ENCODE measurements at places on chromosomes 13 and 19.
A peak's percentile ranks its signal among the peaks of the same experiment; 100 is the strongest.

DNA sequence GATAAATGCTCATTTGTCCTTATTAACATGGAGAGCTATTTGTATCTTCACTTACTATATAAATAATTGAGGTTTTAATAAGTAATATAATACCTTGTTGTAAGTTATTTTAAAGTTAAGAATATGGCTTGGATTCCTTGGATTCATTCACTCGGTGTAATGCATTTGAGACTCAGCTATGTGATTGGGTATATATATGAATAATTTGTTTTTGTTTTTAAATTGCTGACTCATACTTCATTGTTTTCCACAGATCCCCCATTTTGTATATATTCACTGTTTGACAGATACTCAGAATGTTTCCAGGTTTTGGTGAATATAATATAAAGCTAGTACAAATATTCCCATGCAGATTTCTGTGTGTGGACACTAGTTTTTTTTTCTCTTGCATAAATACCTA lies 6.8 kb upstream of the CEACAM18 start:
- DNase-seq = no peak

- DNase-seq = peak; percentile 55
These were observed 431.9 kb downstream of the COG6 start for GRCh38 chr13:40087091-40088002.

DNA sequence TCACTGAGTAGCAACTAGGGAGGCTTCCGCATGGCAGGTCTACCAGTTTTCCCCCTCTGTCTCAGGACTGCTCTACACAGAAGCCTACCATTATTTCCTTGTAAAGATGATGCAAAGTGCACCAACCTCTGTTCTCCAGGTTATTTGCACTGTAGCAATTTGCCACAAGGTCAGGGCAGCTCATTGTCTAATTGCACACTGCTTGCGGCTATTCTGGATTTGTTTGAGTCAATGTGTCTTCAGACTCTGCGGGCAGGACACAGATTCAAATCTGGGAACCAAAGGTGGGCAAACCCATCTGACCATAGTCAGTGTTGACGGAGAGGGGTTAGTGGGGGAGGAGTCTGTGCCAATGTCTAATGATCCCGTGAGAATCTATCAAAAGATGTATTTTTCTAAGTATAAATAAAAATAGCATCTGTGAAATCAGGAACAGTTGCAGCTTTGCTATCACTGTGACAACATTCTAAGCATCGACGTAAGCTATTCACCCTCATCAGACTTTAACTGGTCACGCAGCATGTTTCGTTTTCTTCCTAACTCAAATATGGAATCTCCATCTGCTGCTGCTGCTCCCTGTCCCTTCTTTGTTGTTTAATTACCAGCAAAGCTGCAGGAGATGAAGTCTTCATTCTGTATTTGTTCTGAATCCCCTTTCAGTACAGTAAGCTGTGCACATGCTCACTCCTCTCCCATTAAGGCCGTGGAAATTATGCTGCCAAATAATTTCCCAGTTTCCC lies 26.4 kb downstream of the CYSLTR2 start:
- no peak for DNase-seq

DNA sequence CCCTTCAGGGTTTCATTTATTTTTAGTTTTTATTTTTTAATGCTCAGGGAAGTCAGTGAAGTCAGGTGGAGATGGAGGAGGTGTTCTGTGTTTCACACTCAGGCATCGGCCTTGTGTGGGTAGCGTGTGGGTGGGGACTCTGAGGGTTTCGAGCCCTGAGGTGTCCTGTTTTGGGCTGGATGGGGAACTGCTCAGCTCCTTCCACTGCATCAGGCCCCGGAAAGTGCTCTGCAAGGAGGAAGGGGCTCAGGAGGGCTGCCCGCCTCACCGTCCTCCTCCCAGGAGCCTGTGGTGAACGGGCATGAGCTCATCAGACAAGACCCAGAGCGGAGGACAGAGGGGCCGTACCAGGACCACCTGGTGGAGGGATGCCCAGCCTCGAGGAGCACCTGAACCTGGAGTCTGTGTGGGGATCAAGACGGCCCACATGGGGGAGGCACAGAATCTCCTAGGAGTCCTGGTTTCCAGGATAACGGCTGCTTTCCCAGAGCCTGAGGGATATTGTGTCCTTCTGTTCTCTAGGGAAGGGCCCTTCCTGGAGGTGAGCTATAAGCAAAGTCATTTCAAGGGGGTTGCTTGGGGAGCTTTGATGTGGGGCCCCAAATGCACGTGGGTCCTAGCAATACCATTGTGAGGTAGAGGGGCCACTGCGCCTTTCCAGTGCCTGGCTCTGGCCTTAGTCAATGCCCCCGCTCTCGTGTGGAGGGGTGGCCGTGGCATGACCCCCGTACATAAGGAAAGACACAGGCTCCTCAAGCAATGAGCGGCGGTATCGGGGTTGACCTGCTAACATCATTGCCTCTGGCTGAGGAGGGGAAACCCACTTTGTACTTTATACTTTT lies 13.5 kb upstream of the GAS6 start:
- no peak for DNase-seq

DNA sequence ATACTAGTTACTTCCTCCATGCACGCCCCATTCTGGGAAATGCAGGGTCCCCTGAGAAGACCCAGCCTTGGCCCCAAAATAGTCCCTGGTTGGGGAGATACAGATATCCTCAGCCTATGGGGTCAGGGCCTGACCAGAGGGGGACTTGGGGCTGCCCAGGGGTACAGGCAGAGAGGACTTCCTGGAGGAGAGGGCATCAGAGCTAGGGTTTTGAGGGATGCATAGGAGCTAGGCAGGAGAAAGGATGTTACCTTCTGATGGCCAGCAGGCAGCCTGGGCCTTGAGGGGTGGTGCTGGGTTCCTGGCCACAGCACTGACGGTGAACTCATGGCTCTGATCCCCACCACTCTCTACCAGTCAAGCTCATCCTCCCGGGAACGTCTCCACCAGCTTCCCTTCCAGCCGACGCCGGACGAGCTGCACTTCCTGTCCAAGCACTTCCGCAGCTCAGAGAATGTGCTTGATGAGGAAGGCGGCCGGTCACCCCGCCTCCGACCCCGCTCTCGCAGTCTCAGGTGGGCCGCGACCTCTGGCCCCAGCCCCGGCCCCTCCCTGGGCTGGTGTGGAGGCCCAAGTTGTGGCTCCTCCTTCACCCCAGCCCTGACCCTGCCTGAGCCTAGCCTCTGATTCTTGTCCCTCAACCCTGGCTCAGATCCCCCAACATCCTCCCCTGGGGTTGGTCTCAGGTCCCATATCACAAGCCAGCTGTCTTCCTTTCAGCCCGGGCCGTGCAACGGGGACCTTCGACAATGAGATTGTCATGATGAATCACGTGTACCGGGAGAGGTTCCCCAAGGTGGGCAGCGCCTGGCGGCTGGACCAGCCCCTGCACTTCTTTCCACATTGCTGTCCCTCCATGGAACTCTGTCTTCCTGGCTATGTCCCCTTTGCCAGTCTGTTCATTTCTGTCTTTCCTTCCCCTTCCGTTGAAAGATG lies 25.6 kb downstream of the MAST3 start:
- no peak for DNase-seq

DNA sequence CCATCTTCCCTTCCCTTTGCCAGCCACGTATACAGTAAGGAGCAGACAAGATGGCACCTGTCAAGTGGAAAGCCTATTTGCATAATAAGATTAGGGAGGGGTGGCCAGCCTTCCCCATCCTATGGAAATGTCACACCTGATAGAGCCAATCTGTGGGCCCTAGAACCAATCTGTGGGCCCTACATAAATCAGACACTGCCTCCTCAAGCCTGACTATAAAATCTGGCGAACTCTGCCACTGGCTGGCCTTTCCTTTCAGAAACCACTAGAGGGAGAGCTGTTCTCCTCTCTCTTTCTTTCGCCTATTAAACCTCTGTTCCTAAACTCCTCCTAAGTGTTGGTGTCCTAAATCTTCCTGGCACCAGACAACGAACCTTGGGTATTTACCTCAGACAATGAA lies 231.5 kb upstream of the KLHL1 start:
- DNase-seq = no peak

DNA sequence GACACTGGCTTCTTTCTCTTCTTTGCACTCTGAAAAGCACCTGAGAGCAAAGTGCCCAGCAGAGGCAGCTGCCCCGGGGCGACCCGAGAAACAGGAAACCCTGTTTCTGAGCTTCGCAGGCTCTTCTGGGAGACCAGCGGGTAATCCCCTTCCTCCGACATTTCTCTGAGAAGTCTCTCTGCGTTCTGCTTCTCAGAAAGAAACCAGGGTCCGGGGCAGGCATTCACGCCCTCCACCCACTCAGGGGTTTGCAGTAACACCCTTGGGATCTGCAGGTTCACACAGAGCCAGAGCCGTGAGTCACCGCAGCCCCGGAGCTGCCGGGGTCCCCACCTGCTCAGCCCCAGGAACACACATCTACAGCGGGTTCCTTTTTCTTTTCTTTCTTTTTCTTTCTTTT lies 86.0 kb downstream of the GADD45B start:
- no peak for DNase-seq

GRCh38 chr13:29081036-29081435 lies 260.9 kb downstream of the MTUS2 start:
- no peak for DNase-seq

GRCh38 chr13:20360835-20361412 lies 128.8 kb upstream of the GJB6 start:
- no peak for DNase-seq

DNA sequence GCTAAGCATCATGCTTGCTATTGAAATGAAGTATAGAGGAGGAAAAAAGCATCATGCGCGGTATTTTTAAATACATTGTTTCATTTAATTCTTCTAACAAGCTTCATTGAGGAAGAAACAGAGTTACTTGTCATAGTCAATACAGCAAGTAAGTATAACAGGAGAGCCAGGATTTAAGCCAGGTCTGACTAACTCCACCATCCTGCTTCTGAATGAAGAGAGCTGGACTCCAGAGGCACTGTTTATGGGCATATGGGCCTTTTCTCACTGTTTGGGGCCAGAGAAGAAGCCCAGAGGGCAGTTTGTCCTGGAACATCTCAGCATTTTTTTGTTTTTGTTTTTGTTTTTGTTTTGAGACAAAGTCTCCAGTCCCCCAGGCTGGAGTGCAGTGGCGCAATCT lies 7.9 kb downstream of the SAMD4B start:
- no peak for DNase-seq

DNA sequence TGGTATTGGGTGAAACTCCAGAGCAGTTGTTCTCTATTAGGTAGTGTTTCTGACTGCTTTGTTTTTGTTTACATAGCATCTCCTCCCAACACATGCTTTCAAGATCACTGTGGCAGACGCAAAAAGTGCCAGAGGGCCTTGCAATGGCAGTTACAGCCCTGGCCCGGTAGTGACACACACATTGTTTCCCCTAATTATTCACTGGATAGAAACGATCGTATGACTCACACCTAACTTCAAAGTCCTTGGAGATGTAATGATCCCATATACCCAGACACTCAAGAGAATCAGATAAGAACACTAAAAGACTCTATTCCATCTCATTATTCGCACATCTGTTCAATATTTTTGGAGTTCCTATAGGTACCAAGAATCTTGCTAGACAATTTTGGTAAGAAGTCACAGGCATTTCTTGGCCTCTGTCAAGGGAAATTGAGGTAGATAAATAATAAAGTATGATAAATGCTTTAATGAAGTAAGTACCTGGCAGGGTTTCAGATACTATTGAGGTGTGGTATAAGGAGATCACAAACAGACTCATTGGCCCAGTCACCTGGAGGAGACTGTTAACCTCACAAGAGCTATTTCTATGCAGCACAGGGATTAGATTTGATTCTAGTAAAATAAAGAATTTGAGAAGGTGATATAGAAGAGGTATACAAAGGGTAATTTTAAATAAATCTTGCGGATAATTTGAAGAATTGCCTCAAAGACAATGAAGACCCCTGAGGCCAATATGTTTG lies 485.3 kb downstream of the SLITRK6 start:
- DNase-seq = peak; percentile 80

- DNase-seq = no peak
These were observed 2.3 kb upstream of the ASF1B start for GRCh38 chr19:14138576-14139265.

DNA sequence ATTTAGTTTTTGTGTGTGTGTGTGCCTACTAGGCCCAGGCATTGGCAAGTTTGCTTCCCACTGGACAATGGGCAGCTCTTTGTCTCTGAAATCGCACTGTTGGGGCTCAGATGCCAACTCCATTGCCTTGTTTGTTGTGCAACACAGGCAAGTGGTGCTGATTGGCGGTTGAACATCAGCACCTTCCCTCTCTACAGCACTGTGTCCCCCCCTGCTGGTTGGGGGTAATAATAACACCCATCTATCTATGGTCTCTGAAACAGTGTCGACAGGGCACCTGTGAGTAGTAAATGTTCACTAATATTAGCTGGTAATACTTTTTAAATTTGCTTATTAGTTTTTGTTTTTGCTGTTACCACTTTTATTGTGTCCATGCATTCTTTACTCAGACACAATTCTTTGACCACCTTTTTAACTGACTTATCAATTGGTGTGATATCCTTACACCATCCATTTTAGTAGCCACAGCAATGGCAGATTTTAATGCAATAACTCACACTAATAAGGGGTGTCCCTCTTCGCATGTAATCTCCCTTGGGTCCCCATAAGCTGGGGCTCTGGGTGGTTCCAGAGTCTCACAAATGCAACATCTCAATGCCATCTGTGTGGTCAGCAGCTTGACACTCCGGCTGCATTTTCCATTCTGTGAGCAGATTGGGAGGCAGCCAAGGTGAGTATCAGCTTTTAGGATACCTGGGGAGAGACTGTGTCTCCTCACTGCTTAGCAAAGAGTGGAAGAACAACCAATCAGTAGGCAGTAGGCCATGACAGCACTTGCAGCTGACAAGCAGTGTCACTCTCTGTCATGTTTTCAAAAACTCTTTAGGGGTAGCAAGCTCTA lies 47.7 kb upstream of the UQCRFS1 start:
- DNase-seq = no peak

GRCh38 chr13:95235974-95236373 lies 65.3 kb downstream of the ABCC4 start:
- no peak for DNase-seq

DNA sequence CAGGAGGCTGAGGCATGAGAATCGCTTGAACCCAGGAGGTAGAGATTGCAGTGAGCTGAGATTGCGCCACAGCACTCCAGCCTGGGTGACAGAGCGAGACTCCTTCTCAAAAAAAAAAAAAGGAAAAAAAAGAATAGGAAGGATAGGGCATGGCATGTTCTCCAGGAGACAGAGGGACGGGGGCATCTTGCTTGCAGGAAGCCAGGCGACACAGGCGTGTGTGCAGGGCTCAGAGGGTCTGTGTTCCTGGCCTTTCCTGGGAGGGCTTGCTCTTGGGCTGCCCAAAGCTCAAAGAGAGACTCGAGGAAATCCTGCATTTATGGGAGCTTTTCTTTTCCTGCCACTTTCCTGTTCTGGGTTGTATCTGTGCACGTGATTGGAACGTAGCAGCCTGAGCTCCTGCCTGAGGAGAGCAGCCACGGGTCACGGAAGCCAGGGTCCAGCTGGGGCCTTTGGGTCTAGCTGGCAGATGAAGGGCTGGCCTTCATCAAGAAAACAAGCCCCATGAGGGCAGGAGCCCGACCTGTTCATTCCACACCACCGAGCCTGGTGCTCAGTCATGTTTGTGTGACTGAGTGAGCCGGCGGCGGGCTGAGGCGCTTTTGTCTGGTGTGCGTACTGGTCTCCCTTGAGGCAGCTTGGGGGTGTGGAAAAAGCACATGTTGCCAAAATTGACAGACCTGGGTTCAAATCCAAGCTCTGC lies 44.5 kb downstream of the CAPN12 start:
- DNase-seq = no peak

GRCh38 chr13:75518439-75519088 lies 19.1 kb downstream of the COMMD6 start:
- DNase-seq = no peak

Data from NCI-H524 treated with DMSO at 0.1 percent for 48 hours (cell line).